ENCODE measurements at places on chromosomes 4 and X.

GRCh38 chrX:138890491-138890890, 179.0 kb upstream of the FGF13 start:
- no peak for DNase-seq

DNA sequence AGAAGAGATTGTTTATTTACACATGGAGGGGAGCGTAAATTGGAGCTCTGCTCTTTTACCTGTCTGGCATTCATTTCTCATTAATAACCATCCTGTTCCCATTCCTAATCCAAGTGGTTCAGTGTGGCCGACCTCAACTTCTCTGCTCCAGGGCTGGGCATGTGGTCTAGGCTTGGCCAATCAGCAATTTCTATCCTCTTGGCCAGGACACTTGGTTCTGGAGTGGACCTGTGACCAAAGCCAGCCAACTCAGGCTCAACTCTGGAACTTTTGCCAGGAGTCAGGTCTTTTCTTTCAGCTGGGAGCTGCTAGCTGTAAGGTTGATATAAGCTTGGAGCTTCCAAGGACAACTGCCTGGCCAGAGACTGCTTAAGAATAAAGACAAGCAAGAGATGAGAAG, 15.6 kb upstream of the RASL11B start:
- DNase-seq = no peak

GRCh38 chr4:18007625-18008024, 13.9 kb downstream of the LCORL start:
- DNase-seq = no peak

DNA sequence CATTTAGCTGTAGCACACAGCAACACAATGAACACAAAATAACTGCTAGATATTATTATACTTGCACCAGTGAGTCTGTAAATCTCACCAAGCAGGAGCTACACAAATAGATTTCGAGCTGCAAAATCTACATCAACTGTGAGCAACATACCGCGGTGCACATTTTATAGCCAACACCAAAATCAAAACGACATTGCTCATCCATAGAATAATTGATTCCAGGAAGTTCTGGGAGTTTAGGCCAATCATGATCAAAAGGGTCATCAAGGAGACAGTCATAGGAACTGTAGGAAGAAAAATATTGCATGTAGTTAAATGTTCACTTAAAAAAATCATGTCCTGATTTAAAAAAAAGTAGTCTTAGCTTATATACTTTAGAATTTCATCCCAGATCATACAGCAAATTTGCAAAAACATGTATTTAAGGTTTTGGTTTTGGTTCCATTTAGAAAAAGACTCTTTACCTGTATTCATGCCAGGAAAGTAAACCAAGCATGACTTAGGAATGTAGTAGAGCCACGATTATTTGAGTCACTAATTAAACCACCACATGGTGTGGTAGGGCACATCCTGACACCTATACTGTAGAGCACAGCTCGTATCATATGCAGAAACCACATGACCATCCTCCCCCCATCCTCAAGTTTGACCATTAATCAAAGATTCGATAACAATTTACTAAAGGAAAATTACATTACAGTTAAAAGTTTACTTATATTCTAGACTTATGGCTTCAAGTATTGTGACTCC, 250.4 kb downstream of the ADAMTS3 start:
- DNase-seq = peak; percentile 23

DNA sequence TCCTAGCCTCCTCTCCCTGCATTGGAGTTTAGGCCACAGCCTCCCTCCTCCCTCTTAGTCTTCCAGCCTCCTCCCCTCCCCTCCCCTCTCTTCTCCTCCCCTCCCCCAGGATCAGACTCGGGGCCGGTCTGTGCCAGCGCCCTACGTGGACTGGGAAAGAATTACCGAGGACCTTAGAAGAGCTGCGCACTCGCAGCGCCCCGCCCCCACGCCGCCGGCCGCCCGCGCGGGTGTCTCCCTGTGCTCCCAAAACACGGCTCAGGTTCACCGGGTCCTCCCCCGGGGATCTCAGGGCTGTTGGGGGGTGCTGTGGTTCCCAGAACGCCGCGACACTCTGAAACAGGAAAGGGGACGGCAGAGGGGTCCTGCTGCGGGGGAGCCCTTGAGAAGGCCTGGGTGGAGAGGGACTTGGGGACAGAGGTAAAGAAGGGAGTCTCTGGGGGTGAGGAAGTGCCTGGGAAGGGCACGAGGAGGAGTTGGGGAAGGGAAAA, 122.3 kb upstream of the TBL1X start:
- peak; percentile 89 for DNase-seq

- peak; percentile 70 for DNase-seq
These were observed 1.8 kb downstream of the CPZ start for GRCh38 chr4:8594097-8595038.

- no peak for DNase-seq
These were observed 21.6 kb downstream of the SETD7 start for GRCh38 chr4:139534287-139534950.

GRCh38 chrX:24396931-24397279, 36.5 kb downstream of the SUPT20HL1 start:
- DNase-seq = peak; percentile 63

DNA sequence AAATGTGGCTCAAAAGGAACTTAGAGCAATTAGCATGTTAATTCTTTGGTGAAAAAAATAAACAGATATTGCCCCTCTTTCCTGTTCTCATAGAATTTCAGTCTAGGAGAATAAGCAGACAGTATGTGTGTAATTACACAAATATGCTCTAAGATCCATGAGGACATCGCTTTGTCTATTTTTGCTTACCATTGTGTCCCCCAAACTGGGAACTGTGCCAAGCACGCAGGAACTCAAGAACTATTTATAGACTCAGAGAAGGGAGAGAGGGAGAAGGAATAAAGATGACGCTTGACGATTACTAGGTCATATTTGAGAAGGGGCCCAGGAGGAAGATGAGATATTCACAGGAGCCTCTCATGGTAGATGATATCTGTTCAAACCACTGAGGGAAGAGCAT, 692.6 kb downstream of the RAB28 start:
- DNase-seq = peak; percentile 4

DNA sequence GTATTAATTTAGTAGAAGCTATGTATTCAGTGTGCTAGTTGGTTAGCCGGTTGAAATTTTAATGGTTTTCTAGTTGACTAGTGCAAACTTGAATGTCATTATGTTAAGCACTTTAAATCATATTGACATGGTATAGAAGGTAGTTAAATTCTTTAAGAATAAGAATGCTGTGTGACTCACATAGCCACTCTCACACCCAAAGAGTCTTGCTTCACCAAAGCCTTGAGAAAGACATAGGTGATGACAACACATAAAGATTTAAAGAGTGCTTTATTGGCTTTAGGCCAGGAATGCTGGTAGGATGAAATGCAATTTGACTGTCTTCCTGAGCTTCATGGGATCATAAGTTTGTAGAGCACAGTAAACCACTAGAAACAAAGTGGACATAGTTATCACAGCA, 85.3 kb downstream of the DCAF8L2 start:
- peak; percentile 50 for DNase-seq

DNA sequence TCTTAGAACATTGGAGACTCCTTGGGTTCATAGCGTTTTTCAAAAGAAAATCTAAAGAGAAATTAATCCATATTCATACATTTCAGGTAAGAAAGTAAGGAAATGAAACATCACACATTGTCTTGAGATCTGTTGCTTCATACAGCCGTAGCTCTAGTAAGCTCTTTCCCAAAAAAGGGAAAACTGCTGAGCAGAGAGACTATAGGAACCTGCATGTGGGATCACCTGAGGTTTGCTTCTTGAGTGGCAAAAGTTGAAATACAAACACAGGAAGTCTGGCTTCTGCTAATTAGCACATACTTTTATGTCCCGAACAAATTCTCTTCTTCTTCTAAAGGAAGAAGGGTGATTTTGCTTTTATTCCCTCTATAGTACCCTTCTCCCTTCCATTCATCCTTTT, 57.7 kb downstream of the MRPL1 start:
- no peak for DNase-seq

- DNase-seq = no peak
These were observed 42.4 kb upstream of the FREM3 start for GRCh38 chr4:143742834-143743233.

GRCh38 chrX:155086961-155087735, 15.8 kb downstream of the BRCC3 start:
- no peak for DNase-seq

GRCh38 chr4:153495480-153496193, 29.5 kb downstream of the TMEM131L start:
- no peak for DNase-seq

DNA sequence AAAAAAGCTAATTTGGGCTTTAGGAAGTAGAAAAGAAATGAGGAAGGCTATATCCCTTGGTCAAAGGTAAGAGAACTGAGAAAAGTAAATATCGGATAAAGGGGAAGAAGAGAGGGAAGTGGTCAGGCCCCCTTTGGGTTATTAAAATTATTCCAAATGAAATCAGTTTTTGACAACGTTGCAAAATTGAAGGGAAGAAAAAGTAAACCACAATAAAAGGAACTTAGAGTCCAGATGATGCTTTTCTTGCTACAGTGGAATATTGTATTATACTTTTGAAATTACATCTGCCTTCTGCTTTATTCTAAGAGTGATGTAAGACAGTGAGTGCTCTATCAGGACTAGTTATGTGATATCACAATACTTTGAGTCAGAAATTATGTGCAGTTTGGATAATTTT, 59.4 kb upstream of the RBPJ start:
- no peak for DNase-seq

GRCh38 chrX:111282139-111282538, 11.9 kb upstream of the CAPN6 start:
- no peak for DNase-seq

- DNase-seq = no peak
These were observed 5.8 kb upstream of the SEPTIN11 start for GRCh38 chr4:76943790-76944189.

DNA sequence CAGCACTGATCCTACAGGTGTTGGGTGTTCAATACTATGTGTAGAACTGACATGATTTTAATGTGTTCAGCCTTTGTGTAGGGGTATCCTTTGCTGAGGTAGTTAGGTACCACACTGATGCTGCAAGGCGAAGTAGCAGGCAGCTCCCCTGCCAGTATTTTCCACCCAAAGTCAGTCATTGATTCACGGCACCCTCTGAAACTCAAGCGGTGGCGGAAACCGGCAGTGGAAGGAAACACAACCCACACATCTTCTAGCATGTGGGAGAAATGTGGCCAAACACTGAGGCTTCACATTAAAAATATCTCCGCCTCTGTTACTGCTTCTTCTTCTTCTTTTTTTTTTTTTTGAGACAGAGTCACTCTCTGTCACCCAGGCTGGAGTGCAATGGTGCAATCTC, 126.3 kb downstream of the AASDH start:
- no peak for DNase-seq

- DNase-seq = no peak
These were observed 2.9 kb downstream of the CD40LG start for GRCh38 chrX:136650811-136651210.

DNA sequence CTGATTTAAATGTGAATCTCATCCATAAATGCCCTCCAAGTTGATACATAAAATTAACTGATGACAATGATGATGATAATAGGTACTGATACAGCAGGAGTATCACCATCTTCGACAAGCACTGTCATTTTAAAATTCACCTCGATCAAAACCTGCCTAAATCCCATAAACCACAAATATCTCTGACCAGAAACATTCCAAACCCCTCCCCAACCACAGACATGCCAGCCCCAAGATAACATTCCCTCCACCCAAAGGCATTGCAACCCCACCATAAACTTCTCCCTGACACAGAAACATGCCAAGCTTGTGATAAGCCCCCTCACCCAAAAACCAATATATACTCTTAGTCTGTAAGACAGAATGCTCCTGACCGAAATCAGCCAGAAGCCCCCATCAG, 63.7 kb upstream of the WDFY3 start:
- no peak for DNase-seq

DNA sequence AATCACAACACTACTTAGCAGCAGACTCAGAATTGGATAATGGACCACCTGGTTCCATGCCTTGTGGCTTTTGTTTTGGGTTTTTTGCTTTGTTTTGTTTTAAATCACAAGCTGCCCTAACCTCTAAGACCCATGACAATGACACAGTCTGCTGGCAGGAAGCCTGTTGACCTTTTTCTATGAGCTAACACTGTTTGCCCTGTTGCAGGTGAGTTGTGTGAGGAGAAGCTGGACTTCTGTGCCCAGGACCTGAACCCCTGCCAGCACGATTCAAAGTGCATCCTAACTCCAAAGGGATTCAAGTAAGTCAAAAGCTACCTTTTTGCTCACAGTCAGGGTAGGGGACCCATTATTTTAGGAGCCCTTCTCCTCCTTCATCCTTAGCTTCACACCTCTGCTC, 110.8 kb upstream of the PACRGL start:
- DNase-seq = no peak

DNA sequence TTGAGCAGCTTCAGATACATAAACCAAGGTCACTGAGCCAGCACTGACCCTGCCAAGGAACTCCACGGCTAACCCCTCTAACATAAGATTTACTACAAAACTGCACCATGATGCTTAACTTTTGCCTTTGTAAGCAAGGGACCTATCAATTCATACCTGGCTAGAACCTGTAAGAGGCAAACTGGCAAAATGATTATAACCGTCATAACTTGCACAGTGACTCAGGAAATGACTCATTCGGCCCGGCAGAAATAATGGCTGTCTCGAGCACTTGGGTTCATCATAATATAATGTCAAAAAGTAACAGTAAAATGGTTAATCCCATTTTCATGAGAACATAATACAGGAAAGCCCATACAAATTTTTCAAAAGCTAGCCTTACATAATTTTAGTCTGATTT, 17.2 kb downstream of the RASGEF1B start:
- DNase-seq = no peak

DNA sequence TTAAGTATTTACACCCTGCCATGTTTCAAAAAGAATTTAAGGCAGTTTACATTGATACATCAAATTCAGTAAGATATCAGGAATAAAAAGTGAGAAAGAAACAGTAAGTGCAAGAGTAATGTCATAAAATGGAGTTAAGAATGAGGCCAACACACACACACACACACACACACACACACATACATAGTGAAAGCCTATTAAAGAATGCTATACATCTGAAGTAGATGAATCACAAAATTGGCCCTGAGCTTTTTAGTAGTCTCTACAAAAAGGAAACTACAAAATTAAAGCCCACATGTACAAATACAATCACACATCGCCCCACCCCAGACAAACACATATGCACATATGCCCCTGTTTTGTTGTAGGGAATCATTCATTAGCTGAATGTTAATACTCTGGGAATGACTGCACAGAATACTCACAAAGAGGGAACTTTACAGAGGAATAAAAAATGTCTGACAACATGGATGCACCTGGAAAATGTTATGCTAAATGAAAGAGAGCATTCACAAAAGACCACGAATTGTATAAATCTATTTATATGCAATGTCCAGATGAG, 428.8 kb downstream of the IL15 start:
- peak; percentile 24 for DNase-seq
